ENCODE measurements at places on chromosomes 11 and 22. TPM values are rescaled to one million over a fixed set of nuclear protein-coding genes. Genes with fewer than 3 reads are reported as not detected.

Gene PIM3
- 77.2 TPM for total RNA-seq

Gene KRTAP5-7
- not detected for total RNA-seq

Gene IGLL1
- total RNA-seq = not detected

Gene H19
- total RNA-seq = 0.64 TPM

DNA sequence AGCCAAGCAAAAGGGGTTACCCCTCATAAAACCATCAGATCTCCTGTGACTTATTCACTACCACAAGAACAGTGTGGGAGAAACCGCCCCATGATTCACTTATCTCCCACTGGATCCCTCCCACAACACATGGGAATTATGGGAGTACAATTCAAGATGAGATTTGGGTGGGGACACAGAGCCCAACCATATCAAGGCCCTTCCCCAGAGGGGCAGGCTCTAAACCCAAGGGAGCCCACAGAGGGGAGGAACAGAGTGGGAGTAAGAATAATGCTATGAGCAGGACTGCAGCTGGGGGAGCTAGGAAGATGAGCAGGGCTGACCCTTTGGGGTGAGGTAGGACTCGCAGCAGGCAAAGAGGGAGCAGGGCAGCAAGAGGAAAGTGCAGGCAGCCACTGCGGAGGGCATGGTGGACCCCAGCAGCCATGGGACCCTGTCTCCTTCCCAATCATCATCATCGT is 59.3 kb downstream of the CD82 start:
- DNase-seq = peak; percentile 43

DNA sequence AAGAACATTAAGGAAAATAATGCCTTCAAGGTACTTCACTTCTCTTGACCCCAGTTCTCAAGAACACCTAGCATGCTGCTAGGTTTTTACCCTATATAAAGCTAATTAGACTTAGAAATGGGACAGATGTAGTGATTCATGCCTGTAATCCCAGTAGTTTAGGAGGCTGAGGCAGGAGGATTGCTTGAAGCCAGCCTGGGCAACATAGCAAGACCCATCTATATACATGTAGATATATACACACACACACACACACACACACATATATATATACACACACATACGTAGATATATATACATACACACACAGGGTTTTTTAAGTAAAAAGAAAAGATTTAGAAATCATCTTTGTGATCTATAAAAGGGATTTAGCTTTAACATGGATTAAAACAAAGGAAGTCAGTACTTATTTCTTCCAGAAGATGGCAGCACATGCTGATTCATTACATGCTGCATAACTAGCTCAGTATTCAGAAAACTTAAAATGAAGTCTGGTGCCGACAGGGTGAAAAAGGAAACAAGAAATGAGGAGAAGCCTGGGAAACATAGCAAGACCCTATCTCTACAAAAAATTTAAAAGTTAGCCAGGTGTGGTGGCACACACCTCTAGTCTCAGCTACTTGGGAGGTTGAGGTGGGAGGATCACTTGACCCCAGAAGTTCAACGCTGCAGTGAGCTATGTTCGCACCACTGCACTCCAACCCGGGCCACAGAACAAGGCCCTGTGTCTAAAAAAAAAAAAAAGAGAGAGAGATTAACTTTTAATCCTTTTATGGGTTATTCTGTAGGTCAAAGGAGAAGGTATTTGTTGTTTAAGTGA is 28.5 kb upstream of the RBX1 start:
- peak; percentile 32 for DNase-seq

DNA sequence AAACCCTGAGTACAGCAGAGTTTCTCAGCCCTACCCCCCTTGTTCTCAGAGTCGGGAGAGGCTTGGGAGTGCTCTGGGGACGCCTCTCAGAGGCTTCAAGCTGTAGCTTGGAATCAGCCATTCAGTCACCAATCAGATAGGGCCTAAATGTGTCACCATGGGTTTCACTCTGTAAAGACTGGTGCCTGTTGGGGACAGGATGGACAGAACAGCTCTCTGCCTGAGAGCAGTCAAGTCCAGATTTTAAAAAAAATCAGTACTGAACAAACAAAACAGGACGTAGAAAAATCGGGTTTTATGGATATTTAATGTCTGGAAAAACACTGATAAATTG is 1.3 kb downstream of the FADD start:
- no peak for DNase-seq

- DNase-seq = no peak
Observed at GRCh38 chr22:23177197-23177596, 3.1 kb upstream of the BCR start.

DNA sequence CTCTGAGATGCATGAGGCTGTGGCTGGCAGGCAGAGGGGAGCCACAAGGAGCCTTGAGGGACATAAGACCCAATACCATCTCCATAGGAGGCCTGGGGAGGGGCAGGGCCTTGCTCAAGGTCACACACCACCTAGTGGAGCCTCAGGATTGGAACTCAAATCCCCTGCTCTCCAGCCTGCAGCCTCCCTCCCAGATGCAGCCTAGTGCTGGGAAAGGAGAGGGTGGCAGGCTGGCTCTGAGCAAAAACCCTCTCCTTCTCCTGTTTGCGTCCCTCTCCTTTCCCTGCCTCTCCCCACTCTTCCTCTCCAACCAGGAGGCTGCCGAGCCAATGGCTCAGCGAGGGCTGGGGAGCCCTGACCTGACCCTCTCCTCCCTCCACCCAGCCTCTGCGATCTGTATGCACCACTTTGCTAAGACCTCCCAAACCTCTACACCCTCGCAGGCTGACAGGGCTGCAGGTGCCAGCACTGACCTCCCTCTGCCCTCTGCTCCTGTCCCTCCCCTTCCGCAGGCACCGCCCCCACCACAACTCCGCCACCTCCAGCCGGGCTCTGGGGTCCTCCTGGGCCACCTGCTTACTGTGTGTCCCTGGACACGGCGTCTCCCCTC is 14.7 kb downstream of the IGLL1 start:
- DNase-seq = no peak

DNA sequence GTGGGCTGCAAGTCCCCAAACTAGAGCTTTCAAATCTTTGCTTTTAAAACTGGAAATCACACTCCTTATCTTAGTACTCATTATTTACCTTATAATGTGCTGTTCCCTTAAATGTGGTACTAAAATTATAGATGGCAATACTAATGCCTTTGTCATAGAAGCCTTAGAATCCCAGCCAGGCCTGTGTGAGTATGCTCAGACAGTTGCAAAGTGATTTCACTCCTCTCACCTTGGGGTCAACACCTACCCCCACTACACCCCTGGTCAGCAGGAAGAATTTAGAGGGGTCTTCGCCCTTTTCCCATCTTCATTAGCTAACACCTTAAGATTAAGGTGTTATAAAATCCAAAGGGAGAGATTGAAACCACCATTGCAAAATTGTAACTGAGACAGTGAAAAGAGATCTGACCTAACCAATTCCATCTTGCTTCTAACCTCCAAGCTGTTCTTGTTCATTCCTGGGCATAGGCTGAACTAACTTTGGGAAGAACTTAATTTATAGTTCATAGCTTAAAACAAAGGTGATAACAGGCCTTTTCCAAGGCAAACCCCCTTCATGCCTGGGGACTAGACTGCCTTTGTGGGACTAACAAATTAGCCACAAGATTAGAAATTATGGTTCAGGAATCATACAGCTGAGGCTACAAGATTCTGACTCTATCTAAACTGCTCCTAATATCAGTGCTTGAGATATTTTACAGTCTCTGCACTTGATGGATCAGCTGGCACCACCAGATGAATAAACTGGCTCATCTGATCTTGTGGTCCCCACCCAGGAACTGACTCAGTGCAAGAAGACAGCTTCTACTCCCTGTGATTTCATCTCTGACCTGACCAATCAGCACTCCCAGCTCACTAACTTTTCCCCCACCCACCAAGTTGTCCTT is 10.4 kb upstream of the MRPL17 start:
- peak; percentile 65 for DNase-seq

Data from activated naive CD4-positive, alpha-beta T cell treated with anti-CD3 and anti-CD28 coated beads, Interleukin-2, amount 50 U/mL, for 72 hours (primary cell).